Fibroblast of gingiva (primary cell): ENCODE measurements at places on chromosomes 12 and 14.

DNA sequence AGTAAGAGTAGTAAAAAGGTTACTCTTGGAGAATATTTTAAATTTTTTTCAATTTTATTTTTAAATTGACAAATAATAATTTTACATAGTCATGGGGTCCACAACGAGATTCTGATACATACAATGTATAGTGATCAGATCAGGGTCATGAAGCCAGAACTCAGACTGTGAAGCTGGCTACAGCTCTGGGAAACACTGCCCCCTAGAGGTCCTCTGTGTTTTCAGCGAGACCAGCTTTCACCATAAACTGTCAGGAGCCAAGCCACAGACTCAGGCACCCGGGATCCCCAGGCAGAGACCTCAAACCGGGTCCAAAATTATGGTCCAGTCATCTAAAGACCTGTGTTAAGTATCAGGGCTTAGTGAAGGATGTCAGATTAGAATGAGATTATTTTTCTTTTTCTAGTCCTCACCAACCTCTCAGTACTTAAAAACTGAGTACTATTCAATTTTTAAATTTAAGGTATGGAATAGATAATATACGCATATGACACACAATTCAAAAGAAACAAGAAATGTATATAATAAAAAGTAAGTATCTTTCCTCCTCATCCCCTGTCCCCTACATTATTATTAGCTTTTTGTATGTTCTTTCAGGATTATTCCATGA is 397.1 kb downstream of the MDGA2 start:
- no peak for DNase-seq

DNA sequence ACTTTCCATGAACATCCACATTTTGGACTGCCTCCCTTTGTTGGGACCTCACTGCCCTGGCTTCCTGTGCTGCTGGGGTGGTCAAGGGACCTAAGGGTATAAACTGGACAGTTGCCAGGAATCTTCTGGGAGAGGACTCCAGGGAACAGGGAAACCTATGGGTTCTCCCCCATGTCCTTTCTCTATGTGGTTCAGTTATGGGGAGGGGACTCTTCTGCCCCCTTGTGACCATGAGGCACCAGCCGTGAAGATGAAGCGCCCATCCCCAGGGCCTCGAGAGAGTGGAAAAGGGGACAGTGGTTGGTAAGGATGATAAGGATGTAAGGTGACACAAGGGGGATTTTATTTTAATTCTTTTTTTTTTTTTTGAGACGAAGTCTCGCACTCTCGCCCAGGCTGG is 177.0 kb upstream of the TMEM132C start:
- DNase-seq, result no peak

GRCh38 chr12:41061192-41061591 is 126.9 kb upstream of the PDZRN4 start:
- DNase-seq, result no peak

DNA sequence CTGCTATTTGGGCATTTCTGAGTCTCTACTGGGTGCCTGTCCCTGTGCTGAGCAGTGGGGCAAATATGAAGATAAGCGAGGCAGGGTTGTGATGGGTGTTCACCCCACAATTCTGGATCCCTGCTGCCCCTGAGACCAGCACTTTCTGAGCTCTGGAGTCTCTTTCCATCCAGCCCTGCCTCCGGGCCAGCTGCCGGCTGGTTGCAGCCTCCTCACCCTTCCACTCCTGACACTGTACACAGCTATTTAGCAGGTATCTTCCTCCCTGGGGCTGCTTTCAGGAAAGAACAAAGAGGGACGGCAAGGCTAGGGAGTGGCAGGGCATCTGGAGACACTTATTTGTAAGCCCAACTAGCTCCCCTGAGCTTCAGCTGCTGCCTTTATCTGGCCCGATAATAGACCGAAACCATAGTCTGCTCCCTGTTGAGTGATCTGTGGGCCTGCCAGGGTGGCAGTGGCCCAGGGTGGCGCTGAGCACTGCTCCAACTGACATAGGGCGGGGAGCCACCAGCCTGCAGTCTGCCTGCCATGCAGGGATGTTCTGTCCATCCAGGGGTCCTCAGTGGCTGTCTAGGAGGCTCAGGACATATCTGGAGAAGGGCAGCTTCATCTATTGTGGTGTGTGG is 7.6 kb upstream of the KRT80 start:
- no peak for DNase-seq

- DNase-seq, result peak; percentile 15
Measured at GRCh38 chr12:124321556-124322270, 26.8 kb downstream of the RFLNA start.

DNA sequence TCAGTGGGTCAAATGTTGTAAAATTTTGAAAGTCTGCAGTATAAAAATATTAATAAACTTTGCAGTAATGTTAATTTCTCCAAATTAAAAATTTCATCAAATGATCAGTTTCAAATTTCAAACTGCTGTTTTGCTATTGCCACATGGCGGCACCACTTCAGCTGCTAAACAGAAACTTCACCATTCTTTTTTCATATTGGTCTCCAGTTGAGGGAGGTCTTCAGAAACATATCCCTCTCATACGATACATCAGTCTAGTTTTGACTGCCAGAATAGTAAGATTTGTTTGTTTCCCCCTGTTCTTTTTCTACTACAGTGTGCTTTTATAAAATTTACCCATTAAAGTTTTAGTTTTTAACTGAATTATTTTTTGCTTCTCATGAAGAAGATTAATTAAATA is 4.2 kb upstream of the TRHDE start:
- DNase-seq, result peak; percentile 34

DNA sequence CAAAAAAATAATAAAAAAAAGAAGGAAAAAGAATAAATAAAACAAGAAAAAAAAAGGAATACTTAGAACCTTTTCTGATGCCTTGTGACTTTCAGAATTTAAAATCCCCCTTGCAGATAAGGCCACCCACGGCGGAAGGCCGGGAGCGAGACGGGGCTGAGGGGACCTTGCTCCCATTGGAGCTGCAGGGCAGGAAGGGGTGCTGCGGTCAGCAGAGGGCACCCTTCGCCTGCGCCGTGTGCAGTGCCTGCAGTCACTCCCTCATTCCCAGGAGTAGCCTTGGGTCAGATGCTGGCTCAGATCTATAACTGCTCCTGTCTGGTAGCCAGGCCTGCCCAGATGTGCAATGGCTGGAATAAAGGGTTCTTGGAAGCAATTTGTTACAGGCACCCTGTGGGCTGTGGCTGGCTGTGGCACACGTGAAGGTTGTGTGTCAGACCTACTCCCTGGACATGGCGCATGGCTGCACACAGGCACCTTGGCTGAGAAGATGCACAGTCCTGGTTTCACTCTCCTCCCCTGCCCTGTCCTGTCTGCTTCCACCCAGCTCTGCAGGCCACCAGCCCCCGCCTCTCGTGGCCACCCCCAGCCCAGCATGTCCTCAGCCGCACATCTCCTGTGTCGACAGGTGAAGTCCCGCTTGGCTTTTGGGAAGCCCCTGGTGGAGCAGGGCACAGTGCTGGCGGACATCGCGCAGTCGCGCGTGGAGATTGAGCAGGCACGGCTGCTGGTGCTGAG is 13.4 kb upstream of the ALDH2 start:
- peak; percentile 79 for DNase-seq

GRCh38 chr12:2961705-2962104 is 2.5 kb downstream of the TEAD4 start:
- DNase-seq, result no peak

DNA sequence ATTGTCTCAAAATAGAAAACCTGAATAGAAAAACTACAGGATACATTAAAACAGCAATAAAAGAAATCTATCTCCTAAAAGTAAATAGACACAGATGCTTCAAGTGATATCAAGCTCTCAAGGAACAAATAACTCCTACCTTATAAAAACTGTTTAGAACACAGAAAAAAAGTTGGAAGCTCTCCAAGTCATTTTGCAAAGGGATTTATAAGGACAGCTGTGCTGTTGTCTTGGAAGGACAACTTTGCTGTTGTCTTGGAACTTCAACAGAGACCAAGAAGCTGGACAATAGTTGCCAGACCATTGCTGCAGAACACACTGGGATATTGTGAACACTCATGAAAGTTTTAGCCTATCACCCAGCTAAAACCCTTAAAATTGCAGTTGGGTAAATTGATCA is 780.7 kb downstream of the FLRT2 start:
- DNase-seq, result no peak

DNA sequence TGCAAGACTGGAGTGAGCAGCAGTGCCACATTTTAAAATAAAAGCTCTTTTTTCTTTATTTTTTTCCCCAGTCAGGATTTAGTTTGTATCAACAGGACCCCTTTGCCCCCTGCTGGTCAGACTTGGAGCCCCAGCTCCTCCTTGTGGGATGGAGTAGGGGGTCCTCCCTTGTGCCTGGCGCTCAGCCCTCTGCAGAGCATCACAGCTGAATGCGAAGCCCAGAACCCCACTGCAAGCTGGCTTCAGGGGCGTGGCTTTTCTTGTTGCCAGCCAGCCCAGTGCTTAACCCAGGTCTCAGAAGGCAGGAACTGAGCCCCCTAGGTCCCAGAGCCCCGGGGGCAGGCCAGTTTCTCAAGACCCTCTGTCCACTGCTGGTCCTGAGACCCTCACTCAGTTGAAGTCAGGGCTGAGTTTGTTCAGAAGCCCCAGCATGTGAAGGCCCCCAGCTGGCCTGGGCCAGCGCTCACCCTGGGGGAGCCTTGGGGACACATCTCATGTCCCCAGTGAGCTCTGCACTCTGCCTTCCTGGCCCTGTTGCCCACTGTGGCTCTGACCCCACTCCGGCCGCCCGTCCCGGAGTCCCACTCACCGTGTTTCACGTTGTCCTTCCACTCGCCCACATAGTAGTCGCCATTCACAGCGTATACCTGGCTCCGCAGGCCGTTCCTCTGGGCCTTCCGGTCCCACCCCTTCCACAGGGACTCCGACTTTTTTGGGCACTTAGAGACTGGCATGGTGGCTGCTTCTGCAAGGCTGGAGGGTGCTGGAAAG is 519 bp downstream of the MORN3 start:
- no peak for DNase-seq

GRCh38 chr12:63865448-63865847 is 20.9 kb downstream of the SRGAP1 start:
- no peak for DNase-seq

DNA sequence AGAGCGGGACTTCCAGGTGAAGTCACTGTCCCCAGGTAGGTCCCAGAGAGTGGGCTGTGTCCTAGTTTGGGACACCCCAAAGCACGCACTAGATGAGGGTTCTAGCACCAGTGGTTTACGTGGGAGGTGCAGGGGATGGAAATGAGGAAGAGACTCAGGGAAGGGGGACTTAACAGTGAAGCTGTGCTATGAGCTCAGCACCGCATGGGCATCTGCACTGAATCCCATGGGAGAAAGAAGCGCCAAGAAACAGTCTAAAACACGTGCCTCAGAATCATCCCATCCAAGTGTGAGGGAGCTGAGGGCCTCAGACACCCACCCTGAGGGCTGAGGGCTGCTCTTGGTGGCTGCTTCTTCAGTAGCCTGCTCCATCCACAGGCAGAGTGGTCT is 71.5 kb upstream of the ZFP36L1 start:
- no peak for DNase-seq

DNA sequence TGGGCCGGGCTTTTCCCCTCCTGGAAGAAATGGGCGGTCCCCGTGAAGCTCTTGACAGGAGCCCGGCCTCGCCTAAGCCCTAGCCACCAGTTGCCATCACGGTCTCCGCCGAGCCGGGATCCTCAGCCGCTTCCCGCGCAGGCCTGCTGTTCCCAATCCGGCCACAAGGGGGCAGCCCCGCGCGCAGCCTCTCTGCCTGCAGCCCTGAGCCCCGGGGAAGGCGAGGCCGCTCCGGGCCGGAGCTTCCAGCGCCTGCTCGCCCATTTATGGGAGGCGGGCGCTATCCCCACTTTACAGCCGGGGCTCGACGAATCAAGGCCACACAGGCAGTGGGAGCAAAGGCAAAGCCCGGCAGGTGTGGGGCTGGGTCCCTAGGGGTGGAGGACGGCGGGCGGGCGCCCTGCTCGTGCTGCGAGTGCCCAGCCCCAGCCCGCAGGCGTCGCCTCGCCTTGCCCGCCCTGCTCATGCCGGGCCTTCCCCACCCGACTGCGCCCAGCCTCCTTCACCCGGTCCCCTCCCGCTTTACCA is 61.5 kb downstream of the LGMN start:
- peak; percentile 43 for DNase-seq

- no peak for DNase-seq
Measured at GRCh38 chr12:49092086-49092815, 2.4 kb downstream of the DHH start.

- DNase-seq, result peak; percentile 95
Measured at GRCh38 chr12:123659996-123660727, 10.8 kb upstream of the TCTN2 start.

GRCh38 chr14:81324011-81324410 is 76.1 kb downstream of the STON2 start:
- DNase-seq, result no peak
